ENCODE measurements at places on chromosomes 7 and 10.

GRCh38 chr7:39588416-39588815 is 22.2 kb downstream of the YAE1 start:
- no peak overlapping the region for H3K4me3 ChIP-seq
- H3K27ac ChIP-seq = no peak overlapping the region
- no peaks in the 10 kb centered on the region for H3K4me1 ChIP-seq
- no peaks in the 10 kb centered on the region for H3K36me3 ChIP-seq
- no peaks in the 10 kb centered on the region for H3K27me3 ChIP-seq

DNA sequence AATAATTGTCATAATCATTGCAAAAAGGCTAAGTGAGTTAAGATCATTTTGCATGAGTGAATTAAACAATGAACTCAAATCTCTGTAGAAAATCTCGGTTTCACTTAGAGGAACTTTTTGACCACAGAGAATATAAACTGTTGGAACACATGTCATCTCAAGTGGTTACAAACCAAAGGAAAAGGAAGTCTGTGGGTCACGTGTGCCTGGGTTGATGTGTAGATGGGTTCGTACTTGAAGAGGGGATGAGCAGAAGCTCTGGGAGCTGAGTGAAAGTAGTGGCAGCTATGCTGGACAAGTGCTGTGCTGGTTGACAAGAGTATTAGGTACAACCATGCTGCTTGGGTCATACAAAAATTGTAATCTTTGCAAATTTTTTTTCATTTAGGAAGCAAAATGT is 35.0 kb downstream of the GLRX3 start:
- no peak overlapping the region for H3K27ac ChIP-seq
- no peaks in the 10 kb centered on the region for H3K27me3 ChIP-seq
- H3K4me3 ChIP-seq = no peak overlapping the region
- peaks cover 21% of the 10 kb centered on the region for H3K36me3 ChIP-seq
- no peaks in the 10 kb centered on the region for H3K4me1 ChIP-seq

DNA sequence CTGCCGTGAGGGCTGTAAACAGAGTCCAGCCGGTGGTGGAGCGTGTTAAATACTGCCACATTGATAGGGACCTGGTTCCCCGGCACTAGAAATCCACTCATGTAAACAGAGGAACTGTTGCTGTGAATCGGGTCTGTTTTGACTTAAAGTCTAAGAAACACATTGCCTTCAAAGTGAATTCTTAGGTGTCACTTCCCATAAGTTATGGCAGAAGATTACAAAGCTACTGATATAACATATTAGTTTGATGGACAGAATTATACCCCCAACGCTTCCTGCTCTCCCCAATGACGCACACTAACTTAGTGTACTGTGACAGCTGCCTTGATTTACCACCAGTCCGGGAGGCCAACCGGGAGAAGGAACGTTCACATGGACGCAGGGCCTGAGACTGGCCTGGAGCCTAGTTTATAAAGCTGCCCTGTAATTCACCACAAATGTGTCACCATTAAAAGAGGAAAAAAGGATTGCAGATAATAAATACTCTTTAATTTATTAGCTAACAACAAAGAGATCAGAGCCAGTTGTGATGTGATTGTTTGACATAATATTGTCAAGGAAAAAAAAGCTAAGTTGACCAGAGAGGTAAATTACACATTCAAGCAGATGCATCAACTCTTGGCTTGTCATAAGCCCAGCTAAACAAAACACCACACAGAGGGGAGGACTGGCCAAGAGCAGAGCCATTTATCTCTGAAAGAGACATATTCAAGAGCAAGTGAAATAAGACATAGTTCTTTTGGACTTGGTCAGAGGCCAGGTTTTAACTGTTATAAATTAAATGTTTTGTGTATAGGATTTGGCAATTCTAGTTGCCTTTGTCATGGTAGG is 820.6 kb downstream of the LRMDA start:
- no peak overlapping the region for H3K27ac ChIP-seq
- no peak for DNase-seq
- H3K4me3 ChIP-seq = no peak overlapping the region
- H3K4me1 ChIP-seq = no peaks in the 10 kb centered on the region

DNA sequence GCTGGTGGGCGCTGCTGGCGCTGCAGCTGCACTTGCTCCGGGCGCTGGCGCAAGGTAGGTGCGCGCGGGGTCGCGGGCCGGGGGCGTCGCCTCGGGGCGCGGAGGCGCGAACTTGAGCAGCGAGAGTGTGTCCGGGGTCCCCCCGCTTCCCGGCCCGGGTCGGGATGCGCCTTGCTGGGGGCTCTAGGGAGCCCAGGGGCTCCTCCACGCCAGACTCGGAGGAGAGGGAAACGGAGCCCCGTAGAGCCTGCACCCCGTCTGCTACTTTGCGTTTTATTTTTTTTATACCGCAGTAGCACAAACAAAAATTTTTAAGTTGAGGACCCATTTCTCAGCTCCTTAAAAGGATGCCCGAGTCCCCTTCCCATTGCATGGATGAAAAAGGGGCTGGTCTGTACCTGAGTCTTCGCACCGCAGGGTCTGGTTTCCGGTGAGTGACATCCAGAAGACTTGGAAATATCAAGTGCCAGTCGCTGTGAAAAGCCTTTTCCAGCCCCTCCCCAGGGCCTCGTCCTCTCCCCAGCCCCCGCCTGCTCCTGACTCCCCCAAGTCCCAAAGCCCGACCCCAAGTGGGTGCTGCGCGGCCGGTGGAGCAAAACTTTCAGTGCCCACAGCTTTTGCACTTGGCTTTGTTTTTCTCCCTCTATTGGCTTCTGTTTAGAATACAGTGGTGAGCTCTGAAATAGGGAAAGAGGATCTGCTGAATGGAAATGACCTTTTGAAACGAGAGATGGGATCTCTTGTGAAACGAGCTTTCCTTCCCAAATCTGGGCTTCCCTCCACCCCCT is 973 bp downstream of the SDK1 start:
- H3K27ac ChIP-seq = peak overlapping the region; percentile 90
- peaks cover 52% of the 10 kb centered on the region for H3K4me1 ChIP-seq
- H3K4me3 ChIP-seq = peak overlapping the region; percentile 65

DNA sequence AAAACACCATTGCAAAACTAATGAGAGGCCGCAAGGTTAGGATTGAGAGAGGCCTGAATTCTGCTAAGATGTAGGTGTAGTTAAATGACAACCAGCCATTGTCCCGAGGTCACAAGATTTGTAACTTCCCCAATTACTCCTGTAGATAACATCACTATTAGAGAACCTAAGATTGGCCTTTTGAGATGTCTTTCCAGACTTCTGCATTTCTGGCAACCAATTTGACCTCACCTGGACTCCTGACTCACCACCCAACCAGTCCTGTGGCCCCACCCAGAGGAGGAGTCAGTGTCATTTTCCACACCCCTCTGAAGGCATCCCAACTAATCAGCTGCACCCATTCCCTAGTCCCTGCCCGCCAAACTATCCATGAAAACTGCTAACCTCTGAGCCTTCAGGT is 115.7 kb downstream of the PRKAG2 start:
- H3K27me3 ChIP-seq = no peaks in the 10 kb centered on the region
- H3K36me3 ChIP-seq = no peaks in the 10 kb centered on the region
- H3K4me3 ChIP-seq = no peak overlapping the region
- no peak for DNase-seq
- no peak overlapping the region for H3K27ac ChIP-seq
- peaks cover 35% of the 10 kb centered on the region for H3K4me1 ChIP-seq

DNA sequence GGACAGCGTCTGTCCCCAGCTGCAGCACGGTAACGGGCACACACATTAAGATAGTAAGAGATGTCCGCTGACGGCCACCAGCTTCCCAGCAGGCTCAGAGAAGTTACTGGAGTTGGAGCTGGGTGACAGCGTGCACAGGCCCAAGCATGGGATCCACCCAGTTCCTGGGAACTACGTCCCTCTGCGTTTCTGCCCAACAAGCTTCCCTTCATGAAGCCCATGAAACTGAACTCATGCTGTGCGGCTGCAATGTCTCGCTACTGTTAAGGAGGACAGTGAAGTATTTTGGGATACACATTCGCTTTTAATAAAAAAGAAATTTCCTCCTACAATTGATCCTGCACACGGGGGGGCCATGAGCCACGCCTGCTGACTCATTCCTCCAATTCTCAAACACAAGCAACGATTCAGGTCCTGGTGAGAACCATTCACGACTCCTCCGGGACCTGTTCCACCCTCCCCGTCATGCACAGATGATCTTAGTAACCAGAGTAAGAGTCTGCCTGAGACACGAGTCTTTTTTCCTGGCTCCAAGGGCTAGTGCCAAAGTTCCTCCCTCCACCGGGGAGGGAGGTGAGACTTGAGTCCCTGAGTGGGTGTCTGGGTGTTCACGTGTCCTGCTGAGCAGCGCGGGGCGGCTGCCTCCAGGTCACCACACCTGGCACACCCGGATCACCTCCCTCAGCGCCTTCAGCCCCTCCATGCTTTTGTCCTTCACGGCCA is 2.6 kb downstream of the PSMG3 start:
- peak overlapping the region; percentile 59 for H3K27ac ChIP-seq
- no peaks in the 10 kb centered on the region for H3K36me3 ChIP-seq
- H3K4me1 ChIP-seq = peaks cover 31% of the 10 kb centered on the region
- peak overlapping the region; percentile 31 for H3K4me3 ChIP-seq

DNA sequence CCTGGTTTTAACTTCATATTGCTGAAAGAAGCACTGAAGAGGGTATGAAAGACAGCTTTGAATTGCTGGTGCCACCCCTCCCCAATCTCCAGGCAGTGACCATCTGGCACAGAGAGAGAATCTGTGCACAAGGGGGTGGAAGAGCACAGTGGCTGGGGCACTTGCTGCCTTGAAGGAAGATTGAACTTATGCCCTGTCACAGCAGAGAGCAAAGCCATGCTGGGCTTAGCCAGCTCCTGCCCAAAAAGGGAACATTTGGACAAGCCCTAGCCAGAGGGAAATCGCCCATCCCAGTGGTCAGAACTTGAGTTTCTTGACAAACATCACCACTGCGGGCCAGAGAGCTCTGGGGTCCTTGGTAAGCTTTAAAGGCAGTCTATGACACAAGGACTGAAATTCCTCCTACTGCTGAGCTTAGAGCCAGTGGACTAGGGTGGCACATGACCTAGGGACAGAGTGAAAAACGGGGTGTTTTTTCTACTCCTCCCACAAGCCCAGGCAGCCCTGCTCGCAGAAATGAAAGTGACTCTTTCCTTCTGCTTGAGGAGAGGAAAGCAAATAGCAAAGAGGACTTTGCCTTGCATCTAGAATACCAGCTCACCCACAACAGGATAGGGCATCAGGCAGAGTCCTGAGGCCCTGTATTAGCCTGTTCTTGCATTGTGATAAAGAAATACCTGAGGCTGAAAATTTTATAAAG is 257.2 kb downstream of the CTNNA3 start:
- H3K36me3 ChIP-seq = no peaks in the 10 kb centered on the region
- no peaks in the 10 kb centered on the region for H3K27me3 ChIP-seq
- DNase-seq = no peak
- no peaks in the 10 kb centered on the region for H3K4me1 ChIP-seq
- no peak overlapping the region for H3K4me3 ChIP-seq

DNA sequence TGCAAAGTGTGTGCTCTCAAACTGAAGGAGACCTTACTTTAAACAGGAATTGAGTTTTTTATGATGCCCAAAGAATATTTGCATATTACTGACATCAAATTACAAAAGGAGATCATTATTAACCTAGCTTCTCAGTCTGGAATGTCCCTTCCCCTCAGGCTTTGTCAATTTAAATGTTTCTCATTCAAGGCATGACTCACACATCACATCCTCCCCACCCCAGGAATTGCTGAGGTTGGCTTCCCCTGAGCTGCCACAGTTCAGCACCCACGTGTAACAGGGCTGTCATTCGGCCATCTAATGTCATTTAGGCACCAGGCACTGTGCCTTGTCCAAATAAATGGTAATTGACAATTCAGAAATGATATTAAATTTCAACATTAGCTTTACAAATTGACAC is 305.9 kb upstream of the MGMT start:
- no peaks in the 10 kb centered on the region for H3K4me1 ChIP-seq
- peak; percentile 2 for DNase-seq
- H3K36me3 ChIP-seq = no peaks in the 10 kb centered on the region
- no peak overlapping the region for H3K4me3 ChIP-seq

DNA sequence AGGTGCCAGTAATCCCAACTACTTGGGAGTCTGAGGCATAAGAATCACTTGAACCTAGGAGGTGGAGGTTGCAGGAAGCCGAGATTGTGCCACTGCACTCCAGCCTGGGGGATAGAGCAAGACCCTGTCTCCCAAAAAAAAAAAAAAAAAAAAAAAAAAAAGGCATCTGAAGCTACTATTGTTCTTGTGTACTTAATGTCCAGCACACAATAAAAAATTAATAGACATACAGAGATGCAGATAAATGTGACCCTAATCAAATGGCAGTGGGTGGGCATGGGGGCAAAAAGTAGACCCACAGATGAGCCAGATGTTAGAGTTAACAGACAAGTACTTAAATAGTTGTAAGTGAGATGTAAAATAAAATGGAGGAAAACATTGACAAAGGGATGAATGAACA is 7.7 kb upstream of the KCNK18 start:
- no peaks in the 10 kb centered on the region for H3K36me3 ChIP-seq
- no peak overlapping the region for H3K27ac ChIP-seq
- DNase-seq = no peak
- H3K4me1 ChIP-seq = no peaks in the 10 kb centered on the region
- peaks cover 2% of the 10 kb centered on the region for H3K27me3 ChIP-seq

- H3K4me1 ChIP-seq = no peaks in the 10 kb centered on the region
- no peak for DNase-seq
- H3K27me3 ChIP-seq = no peaks in the 10 kb centered on the region
- H3K27ac ChIP-seq = no peak overlapping the region
Measured at GRCh38 chr10:6695519-6695918, 115.4 kb upstream of the PRKCQ start.

- H3K27me3 ChIP-seq = no peaks in the 10 kb centered on the region
- DNase-seq = no peak
- no peaks in the 10 kb centered on the region for H3K36me3 ChIP-seq
Measured at GRCh38 chr10:44326474-44327030, 58.3 kb downstream of the CXCL12 start.

DNA sequence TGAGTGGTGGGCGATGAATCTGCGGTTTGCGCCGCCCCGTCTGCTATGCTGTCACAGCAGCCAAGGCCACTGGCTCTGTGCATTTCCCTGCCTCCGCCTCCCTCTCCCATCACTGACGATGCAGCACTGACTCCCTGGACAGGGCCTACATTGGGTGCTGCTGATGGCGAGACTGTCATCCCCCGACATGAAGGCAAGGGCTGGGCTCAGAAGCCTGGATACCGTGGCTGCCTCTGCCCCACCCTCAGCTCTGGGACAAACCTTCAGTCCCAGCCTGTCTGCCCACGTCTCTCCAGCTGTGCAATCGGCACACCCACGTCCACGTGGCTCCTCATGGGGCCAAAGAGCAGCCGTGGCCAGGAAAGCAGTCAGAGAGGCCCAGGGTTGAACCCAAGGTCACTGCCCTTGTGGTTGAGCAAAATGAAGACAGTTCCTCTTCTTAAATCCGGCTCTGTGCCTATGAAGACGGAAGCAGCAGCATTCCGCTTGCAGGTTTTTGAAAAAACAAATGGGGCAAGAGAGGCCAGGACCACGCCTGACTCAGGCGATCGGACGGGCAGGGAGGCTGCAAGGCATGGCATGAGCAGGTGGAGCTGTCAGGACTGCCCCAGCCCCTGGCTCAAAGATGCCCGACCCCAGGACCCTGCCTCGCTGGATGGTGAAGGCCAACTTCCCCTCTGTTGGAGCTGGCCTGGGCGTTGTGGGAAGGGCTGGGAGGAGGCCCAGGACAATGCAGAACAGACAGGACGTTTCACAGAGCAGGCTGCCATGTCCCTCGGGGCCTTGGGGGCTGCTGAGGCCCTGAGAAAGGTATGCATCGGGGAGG is 517.5 kb downstream of the DNAJB6 start:
- H3K27ac ChIP-seq = no peak overlapping the region
- H3K4me3 ChIP-seq = no peak overlapping the region
- H3K4me1 ChIP-seq = no peaks in the 10 kb centered on the region
- DNase-seq = no peak
